ENCODE measurements at places on chromosomes 6 and 20.
A peak's percentile ranks its signal among the peaks of the same experiment; 100 is the strongest.

DNA sequence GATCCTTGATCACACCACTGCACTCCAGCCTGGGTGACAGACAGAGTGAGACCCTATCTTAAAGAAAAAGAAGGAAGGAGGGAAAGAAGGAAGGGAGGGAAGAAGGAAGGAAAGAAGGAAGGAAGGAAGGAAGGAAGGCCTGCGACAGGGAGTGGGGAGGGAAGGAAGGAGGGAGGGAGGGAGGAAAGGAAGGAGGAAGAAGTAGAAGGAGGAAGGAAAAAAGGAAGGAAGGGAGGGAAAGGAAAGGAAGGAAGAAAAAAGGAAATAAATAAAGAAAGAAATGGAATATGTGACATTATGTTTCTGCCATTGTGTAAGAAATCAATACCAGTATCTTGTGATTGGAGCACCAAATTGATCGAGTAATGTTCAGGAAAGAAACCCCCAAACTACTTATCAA, 16.2 kb downstream of the PHACTR2 start:
- DNase-seq, result no peak

- no peak for DNase-seq
These were observed 47.7 kb downstream of the FYN start for GRCh38 chr6:111825439-111826086.

DNA sequence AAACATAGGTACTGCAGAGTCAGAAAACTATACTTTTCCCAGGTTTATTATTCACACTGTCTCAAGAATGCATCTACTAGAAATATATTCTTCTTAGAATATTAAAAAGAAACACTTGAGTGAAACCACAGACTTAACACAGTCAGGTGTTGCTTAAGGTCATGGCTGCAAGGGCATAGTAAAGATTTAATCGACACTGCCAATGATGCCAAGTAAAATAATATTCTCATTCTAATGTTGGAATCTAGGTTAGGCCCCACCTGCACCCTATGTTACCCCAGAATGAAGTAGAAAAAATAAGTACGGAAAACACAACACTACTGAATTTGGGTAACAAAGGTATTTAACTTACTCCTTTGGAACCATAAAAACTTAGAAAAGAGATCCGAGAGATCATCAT, 155.0 kb downstream of the RALGAPA2 start:
- no peak for DNase-seq

DNA sequence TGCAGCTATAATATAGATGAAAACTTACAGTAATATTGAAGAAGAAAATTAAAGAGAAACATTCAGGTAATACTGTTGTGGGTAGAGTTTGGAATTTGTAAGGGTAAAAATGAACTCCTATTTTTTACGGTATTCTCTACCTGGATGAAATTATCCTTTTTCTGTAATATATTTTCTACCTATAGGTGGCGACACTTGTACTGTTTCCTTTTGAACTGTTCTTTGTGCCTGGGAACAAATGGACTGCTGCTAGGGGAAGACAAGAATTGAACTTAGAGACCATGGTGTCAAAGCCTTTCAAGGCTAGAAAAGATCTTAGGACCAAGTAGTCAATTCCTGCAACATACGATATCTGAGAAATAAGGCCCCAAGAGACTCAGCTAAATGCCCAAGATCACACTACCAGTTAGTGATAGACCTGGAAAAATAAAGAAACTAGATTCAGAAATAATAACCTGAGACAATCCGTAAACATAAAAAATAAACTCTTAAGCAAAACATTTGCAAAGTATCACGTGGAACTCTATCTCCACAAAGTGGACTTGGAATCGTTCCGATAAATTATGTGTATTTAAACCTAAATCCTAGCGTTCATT, 383.8 kb downstream of the TFAP2A start:
- DNase-seq, result no peak

DNA sequence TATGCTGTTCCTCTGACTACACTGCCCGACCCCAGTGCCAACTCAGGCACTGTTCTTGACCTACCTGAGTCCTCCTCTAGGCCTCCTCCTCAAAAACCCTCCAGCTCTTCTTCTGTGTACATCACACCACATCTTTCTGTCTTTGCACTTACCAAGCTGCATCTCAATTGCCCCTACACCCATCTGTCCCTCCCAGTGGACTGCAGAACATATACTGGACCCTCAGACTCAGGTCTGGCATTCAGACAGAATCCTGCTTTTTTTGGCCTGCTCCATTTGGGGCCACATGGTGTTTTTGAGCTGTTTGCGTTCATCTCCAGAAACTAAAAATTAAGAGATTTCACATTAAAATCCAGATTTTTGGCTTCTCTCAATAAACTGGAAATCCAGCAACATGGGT, 23.2 kb upstream of the YWHAB start:
- DNase-seq, result no peak

- no peak for DNase-seq
These were observed 84.6 kb downstream of the TXNDC5 start for GRCh38 chr6:7825986-7826385.

DNA sequence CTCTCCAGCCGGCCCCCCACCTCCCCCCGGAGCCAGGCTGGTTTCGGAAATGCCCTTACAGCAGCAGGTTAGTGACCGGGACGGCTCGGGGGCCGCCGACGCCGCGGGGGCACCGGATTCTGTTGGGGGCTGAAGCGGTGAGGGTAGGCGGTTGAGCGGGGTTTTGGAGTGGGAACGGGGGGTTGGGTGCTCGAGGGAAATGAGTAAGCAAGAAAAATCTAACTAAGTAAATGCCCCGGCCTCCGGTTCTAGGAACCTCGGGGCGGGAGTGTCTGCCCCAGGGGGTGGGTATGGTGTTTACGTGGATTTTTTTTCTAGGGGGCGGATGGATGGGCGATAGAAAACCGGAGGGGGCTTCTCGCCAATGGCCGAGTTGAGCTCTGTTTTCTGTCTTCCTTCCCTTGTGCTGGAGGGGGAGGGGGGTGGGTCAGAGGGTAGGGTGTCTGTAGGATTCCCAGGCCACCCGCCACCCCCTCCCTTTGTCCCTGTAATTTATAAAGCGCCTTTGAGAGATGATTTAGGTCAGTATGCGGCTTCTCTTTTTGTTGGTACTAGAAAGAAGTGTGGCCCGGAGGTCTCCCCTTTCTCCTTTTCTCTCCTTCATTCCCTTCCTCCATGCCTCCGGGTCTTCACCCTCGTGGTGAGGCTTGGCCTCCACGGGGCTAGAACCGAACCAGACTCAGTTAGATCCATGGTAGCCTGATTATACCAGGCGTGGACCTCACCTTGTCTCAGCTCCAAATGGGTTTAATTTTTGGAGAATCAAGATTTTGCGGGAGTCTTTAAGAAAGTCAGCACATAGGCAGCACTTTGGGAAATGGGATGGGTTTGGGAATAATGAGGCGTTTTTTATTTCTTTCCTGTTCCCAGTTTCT, 2.3 kb downstream of the E2F3 start:
- peak; percentile 66 for DNase-seq

DNA sequence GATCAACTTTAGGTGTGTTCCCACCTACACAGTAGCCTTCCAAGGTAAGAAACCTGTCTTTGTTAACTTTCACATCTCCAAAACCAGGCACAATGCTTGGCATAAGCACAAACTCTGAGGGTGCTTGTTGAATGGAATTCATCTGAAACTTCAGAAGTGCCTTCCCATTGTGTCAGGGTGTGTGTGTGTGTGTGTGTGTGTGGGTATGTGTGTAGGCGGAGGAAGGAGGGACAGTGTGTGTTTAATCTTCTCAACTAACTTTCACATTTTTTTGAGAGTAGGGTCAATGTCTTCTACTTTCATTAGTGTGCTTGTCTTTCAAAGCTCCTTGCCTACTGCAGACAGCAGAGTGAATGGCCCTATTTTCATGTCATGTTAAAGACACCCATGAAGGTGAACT, 45.6 kb downstream of the PDE7B start:
- DNase-seq, result no peak

GRCh38 chr6:8110117-8110721, 7.9 kb upstream of the EEF1E1 start:
- DNase-seq, result no peak

DNA sequence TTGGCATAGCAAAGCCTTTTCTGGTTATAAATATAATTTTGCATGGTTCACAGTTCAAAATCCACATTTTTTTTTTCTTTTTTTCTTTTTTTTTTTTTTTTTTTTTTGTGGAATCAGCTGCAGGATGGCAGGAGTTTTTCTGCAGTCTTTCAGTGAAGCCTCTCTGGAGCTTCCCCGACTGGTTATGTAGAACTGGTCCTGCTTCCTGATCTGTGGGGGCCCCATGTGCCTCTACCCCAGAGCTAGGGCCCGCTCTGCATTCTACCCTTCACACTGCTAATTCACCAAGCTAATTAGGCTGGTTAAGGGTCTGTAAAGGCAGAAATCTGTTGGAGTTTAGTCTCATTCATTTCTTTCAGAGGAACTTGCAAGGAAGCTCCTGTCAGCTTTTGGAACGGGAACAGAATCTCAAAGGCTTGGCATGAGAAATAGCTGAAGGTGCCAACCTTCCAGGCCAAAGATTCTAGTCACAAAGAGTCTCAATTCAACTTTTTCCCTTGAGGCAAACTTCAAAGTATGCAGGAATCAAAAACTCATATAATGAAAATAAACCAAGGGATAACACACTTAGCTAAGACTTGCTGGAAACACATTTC, 45.5 kb downstream of the HMGN3 start:
- no peak for DNase-seq
